ENCODE measurements at places on chromosomes 7 and 10.

GRCh38 chr7:135391514-135391913 is 118.4 kb downstream of the CNOT4 start:
- no peak for DNase-seq

DNA sequence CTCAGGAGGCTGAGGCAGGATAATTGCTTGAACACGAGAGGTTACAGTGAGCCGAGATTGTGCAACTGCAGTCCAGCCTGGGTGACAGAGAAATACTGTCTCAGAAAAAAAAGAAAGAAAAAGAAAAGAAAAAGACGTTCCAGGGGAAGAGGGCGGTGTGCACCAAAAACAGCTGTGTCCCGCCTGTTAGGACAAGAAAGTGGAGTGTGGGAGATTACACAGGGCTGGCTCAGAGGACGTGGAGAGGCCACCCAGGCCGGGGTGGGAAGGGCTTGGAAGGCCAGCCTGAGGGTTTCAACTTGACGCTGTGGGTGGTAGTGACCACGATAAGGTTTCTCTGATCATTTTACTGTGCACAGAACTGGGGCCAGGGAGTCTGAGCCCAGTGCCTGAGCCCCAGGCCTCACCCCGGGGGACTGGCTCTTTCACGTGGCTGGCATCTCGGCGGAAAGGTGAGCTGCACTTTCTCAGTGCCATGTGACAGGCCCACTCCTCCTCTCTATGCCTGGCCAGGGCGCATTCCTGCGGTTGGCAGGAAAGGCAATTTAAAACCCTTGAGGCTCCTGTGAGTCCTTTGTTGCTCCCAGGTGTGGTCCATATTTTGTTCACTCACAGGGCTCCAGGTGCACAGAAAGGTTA is 13.9 kb downstream of the RHBDD2 start:
- no peak for DNase-seq

GRCh38 chr7:79180533-79180932 is 272.9 kb downstream of the MAGI2 start:
- DNase-seq: no peak

GRCh38 chr7:2923291-2923781 is 79.2 kb upstream of the GNA12 start:
- DNase-seq: no peak

DNA sequence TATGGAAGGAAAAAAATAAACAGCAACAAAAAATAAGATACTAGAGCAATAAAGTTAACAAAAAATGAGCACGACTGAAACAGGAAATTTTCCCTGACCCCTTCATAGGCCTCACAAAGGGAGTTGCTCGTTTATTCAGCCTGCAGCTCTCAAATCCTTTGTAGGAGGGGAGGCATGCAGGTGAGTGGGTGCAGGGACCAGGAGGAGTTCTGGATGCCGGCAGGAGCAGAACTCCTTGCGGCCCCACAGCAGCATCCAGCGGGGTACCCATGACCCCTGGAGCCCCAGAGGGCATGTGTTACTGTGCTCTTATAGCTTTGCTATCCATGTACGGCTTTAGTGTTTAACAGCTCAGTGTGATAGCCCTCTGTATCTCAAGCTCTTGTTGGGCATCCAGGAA is 5.8 kb downstream of the TAS2R39 start:
- DNase-seq: no peak

DNA sequence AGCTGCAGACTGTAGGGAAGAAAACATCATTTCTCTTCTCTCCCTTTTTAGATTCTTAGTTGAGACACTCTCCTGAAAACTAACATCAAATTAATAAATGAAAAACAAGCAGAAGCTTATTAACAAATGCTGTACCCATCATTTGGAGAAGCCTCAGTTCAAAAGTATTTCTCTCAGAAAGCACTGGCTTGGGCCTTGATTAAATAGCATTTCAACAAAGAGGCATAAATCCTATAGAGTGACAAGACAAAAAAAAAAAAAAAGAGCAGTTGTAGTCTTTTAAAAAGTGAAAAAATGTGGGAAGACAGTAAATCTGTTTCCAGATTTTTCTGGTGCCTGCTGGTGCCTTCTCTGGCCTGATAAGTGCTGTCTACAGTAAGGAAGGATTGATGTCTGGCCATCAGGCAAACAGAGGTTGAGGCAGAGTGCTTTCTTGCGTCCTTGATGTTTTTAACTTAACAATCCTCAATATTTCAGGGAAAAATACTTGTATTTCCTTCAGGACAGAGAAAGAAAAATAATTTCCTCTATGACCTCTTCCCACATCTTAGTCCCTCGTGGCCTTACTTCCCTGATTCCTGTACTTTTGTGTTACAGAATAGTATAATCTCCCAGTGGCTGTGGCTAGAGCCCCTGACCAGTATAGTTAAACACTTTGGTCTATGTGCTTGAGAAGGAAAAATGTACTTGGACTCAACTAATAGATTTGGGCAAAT is 300.5 kb downstream of the HGF start:
- no peak for DNase-seq

DNA sequence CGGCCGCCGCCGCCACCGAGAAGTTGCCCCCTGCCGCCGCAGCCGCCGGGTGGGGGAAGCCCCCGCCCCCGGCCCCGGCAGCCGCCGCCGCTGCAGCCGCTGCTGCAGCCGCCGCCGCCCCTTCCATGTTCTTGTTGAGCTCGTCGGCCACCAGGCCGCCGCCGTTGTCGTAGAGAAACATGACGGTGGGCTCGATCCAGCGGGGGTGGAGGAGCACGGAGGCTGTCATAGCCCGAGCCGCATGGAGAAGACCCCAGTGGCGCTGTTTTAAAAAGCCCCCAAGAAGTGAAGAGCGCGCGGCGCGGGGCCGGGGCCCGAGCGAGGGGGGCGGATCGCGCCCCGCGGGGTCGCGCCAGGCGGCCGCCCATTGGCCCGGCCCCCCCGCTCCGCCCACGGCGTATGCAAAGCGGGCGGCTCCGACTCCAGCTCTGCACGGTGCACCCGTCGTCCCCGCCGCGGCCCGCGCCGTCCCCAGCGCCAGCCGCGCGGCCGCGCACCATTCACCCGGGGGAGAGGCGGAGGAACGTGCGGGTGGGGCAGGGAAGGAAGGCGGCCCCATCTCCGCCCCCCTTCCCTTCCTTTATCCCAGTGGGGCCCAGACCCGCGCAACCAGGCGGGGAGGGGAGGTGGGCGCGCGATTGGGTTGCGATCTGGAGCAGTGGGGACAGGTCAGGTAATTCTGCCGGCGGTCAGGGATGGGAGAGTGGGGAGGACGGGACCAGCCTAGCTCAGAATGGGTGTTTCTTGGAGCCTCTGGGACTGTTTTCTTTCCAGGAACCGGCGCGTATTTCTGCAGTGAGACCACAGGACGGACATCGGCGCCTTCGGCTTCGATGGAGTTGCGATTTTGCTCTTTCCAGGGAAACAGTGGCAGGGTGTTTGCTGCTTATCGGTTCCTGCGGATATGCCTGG is at the start of gene HOXA13:
TSS of gene HOXA13 (minus strand) at position 243 of the 912 bp plus-strand sequence. CDS start at position 229, 14 bp downstream.
- no peak for DNase-seq

- no peak for DNase-seq
These were observed 4.4 kb downstream of the MRLN start for GRCh38 chr10:59748834-59749233.

- no peak for DNase-seq
These were observed 397.8 kb downstream of the EXOC4 start for GRCh38 chr7:133650487-133651300.

DNA sequence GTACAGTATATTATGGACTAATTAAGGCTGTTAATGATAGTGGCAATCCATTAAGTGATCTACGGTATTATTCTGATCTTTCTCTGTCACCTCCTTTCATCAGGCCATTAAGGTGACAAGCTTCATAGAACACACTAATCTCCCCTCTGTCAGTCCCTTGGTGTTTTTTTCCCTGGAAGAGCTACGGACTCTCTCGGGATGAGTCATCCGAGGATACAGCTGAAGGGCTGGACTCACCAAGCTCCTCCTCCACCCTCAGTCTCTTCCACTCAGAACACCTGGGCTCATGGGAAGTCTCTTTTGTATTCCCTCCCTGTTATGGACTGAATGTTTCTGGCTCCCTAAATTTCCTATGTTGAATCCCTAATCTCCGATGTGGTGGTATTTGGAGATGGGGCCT is 69.8 kb upstream of the PLXNA4 start:
- no peak for DNase-seq

DNA sequence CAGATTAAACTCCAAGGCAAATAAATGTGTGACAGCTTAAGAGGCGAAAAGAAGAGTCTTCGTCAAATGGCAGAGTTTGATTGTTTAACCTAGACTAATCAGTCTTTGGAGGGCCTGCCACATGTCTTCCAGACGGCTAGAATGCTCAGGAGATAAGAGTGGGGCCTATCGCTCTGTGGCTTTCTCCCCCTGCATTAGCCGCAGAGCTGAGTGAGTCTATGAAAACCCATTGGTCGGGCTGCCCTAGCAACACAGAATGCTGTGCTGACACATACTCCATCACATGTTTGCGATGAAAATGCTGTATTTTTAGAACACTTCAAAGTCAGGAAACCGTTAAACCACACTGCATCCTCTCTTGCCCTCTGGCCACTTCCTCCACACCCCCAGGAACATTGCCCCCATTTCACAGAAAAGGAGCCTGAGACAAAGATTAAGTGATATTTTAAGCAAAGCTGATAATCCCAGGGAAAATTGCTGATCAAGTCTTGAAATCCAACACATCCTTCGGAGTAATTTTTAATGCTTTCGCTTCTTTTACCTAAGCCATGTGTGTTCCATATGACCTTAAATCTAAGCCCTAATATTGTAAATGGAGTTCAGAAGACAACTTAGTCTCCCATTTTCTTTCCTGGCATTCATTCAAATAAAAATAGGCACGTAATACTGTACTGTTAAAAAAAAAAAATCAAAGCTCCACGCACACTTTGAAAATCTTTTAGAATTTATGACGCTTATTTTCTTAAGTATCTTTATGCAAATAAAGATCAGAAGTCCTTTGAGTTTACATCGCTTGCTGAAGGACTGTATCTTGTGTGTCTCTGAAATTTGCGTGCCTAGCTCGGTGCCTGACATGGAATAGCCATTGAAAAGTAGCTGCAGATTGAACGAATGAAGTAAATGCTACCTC is 161.2 kb downstream of the CELF2 start:
- peak; percentile 91 for DNase-seq

DNA sequence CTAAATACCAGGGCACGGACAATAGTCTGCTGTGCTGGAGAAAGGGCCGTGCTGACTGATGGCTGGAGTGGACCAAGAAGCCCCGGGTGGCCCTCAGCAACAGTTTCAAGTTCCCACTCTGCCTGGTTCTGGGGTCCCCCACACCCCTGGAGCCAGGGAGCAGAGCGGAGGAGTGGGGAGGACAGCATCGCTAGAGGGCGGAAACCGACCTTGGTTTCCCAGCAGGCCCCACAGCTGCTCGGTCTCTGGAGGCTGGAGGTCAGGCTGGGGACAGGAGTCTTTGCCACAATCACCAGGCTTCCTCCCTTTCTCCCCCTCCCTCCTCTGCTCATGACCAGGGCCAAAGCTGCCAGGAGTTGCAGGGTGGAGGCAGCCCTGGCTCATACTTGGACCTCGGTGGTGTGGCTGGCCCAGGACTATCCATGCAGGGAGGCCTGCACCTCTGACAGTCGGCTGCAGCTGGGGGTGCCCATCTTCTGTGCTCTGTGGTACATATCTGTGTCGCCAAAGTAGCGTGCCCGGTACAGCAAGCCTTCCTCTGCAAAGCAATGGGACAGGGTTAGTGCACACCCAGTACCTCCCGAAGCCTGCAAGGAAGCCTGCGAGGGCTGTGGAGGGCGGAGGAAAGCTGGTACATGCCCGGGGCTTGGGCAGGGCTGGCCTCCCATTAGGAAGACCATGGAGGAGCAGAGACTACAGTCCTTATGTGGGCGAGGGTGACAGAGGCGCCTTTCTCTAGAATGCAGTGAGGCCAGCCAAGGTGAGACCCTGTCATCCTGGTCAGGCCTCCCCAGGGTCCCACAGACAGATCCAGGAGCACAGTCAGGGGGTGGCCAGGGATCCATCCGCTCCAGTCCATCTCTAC is 19.1 kb downstream of the DNAJB12 start:
- peak; percentile 59 for DNase-seq

DNA sequence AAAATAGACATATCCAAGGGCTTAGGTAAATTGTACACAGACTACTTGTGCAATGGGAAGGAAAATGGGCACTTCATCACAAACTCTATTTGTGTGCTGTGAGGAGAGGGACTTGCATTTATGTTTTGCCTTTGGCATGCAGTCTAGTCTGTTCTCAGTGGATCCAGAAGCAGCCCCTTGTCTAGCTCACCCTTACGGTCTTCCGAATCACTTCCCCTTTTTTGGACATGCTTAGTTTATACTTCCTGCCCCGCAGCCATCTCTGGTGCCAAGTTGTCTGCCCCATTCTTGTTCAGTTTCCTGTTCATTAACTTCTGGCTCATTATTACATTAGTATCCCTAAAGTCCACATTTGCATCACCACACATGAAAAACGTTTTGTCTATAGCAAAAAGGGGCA is 161.6 kb downstream of the NRCAM start:
- no peak for DNase-seq

- DNase-seq: no peak
These were observed 49.0 kb upstream of the ARHGAP12 start for GRCh38 chr10:31977440-31978155.

DNA sequence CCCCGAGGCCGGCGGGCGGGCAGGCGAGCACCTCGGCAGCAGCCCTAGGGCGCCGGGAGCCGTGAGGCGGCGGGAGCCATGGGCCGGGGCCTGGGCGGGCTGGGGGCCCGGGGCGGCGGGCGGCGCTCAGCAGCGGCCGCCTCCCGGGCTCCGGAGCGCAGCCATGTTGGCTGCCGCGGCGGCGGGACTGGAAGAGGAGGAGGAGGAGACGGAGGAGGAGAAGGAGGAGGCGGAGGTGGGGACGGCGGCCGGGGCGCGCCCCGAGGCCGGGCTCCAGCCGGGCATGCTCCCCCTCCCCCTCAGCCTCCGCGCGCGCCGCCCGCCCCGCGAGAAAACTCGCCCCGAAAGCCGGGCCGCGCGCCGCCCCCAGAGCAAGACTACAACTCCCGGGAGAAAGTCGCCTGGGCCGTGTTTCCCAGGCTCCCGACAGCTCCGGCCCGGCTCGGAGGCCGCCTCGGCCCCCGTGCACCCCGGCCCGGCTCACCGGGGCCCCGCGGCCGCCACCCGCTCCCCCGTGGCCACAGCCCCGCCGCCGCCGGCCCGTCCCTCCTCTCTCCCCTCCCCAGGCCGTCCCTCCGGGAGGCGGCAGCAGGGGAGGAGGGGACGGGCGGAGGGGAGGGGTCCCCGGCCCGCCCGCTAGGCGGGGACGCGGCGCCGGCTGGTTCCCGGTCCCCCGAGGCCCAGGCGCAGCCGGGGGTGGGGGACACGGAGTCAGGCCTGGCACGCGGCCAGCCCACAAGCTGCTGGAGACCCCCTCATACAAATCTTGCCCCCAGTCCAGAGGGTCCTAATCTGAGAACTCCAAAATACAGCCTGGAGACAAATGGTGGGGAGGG is at the start of gene DLG5:
TSS of gene DLG5 (minus strand) at position 190 of the 836 bp plus-strand sequence. CDS start 235 bp downstream, outside the sequence.
- no peak for DNase-seq

GRCh38 chr10:122112625-122113160 is 123.7 kb downstream of the TACC2 start:
- DNase-seq: no peak

GRCh38 chr7:29271319-29271658 is 76.7 kb downstream of the CHN2 start:
- DNase-seq: no peak

Measured in CD4-positive, alpha-beta T cell treated with Interleukin-15 for 1 hour (primary cell).